ENCODE measurements at places on chromosomes 11 and 22. TPM values are rescaled to one million over a fixed set of nuclear protein-coding genes. Genes with fewer than 3 reads are reported as not detected.

Gene OR10D3
- under 0.01 TPM for total RNA-seq

Gene PAFAH1B2
- 159 TPM for total RNA-seq

Gene CEP126
- total RNA-seq, result 17.4 TPM

Gene USP2
- 1.5 TPM for total RNA-seq

Gene MUC15
- total RNA-seq, result not detected

Gene TOM1
- total RNA-seq, result 91.8 TPM
